ENCODE measurements at places on chromosomes 1 and 21.

- DNase-seq: no peak
These were observed 39.7 kb downstream of the GLUL start for GRCh38 chr1:182351790-182352364.

DNA sequence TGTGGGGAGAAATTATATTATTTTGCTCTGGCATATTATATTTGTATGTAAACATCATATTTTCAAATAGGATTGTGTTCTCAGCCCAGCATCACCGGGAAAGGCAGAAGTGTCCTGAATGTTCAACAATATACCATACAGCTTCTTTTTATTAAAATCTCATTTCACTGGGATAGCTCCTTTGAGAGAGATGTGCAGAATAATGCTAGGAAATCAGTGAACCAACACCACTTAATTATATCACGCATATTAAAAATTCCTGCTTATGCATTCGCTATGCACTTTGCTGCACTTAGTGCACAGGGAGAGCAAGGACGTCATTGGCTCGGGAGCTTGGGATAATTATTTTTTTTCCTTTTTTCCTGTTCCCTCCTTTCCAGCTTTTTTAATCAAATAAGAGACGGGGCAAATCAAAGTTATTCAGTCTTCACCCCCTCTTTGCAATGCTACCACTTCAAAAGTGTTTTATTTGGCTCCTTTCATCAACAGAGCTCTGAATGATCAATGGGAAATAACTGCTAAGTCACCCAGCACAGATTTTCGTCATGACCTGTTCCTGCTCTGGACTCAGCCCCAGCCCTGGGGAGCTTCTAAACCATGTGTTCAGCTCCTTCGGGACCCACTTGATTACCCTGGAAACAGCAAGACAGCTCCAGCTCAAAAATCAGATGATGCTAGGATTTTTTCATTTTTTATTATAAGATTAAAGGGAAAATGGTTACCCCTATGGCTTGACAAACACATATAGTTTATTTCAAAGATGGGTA lies 165.5 kb upstream of the DUSP10 start:
- DNase-seq: no peak

DNA sequence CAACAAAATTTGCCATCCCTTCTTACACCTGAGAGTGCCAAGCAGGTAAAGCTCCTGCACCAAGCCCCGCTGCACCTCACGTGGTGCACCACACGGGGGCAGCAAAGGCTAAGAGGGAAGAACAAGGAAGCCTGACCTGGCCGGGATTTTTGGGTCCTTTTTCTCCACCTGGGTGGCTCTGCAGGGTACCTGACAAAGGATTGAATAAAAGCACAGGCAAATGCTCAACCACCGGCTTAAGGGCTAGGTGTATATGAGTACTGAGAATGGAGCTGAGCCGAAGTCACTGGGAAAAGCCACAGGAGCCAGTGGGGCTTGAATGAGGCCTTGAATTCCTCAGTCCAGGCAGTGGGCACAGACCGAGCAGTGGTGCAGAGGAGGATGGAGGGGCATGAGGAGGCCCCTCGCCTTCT lies 36.4 kb downstream of the ZNF697 start:
- DNase-seq: peak; percentile 47

DNA sequence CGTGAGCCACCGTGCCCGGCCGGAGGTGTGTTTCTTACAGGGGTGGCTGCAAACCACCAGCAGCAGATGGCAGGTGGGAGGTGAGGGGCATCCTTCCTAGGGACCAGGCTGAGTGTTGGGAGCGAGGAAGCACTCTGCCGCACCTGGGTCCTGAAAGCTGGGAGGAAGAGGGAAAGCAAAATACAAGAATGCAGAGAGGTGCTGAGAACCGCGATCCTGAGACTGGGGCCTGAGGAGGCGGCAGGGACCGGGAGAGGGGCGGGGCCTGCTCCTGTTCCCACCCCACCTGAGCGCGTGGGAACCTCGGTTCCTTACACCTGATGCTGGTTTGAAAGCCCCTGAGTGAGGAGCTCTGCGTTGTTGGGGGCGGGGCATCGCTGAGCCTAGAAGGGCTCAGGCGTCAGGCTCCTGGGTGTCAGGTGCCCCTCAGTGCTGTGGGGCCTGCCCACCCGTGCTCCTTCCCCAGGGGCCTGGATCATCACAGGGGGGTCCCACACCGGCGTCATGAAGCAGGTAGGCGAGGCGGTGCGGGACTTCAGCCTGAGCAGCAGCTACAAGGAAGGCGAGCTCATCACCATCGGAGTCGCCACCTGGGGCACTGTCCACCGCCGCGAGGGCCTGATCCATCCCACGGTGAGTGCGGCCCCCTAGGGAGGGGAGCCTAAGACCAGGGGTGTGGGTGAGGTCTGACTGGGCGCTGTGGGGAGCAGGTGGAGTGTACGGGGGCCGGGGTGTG lies 15.5 kb downstream of the TRPM2 start:
- DNase-seq: no peak

DNA sequence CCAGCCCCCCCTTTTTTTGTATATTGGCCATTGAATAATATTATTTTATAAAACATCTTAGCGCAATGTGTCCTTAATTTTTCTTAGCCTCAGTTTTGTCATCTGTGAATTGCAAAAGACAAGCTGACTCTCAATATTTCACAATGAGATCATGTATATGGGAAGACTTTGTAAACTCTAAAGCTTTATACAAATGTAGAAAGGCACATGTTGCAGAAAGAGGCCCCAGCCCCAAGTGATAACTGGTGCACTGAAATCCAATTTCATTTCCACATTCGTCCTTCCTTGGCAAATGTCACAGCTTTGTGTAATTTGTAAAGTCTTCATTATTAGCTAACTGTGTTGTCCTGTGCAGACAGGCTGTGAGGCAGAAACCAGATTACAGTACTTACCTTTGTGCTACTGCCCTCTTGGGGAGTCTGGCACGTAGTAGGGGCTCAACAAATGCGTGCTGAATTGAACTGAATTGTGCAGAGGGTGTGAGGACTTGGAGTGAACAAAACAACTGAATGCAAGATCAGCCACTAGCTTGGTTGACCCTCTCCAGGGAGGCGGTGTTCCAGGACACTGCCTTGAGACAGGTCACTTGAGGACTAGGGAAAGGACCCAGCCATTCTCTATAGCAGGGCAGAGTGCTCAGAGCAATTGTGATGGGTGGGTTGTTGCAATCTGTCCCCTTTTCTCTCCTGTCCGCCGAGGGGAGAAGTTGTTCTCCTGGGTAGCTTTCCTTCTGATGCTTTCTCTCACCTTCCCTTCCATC lies 74.6 kb downstream of the LMO4 start:
- DNase-seq: no peak

GRCh38 chr1:56404561-56405030 lies 174.8 kb downstream of the PLPP3 start:
- no peak for DNase-seq

GRCh38 chr1:43857163-43857562 lies 76.4 kb upstream of the ARTN start:
- DNase-seq: no peak

DNA sequence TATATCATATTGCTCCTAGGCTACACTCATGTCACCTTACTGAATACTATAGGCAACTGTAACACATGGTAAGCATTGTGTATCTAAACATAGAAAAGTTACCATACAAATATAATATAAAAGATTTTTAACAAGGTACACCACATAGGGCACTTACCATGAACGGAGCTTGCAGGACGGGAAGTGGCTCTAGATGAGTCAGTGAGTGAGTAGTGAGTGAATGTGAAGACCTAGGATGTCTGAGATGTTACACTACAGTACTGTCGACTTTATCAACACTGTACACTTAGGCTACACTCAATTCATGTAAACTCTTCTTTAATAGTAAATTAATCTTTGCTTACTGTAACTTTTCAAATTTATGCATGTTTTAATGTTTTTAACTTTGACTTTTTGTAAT lies 81.0 kb upstream of the PLD5 start:
- no peak for DNase-seq

- DNase-seq: no peak
These were observed at the start of gene TRAF3IP3 for GRCh38 chr1:209755926-209756614. Gene TRAF3IP3 (plus strand): TSS chr1:209756053. CDS start chr1:209760040, 3,987 bp downstream.

- no peak for DNase-seq
These were observed 46.5 kb downstream of the RNF11 start for GRCh38 chr1:51282605-51283004.

GRCh38 chr1:160722726-160723125 lies 11.1 kb upstream of the CD48 start:
- no peak for DNase-seq

Measured in EL (cell line).